B cell (primary cell): ENCODE measurements at places on chromosomes 3 and 15. TPM values are rescaled to one million over a fixed set of nuclear protein-coding genes. Genes with fewer than 3 reads are reported as not detected.

GRCh38 chr3:102248981-102249705 is 185.7 kb upstream of the ZPLD1 start:
- no peak for DNase-seq

- DNase-seq = peak; percentile 49
Measured at GRCh38 chr3:632571-633170, 436.1 kb downstream of the CHL1 start.

- DNase-seq = no peak
Measured at GRCh38 chr3:59759298-59760031, 709.6 kb upstream of the CFAP20DC start.

Gene CNTN3
- not detected in 2 replicates for total RNA-seq

- no peak for DNase-seq
Measured at GRCh38 chr3:115518100-115518852, 105.0 kb upstream of the GAP43 start.

- DNase-seq = no peak
Measured at GRCh38 chr3:61771976-61772375, 210.6 kb downstream of the PTPRG start.

Gene IQCF5
- total RNA-seq = not detected in 2 replicates

GRCh38 chr3:157815739-157816138 is 290.5 kb downstream of the SHOX2 start:
- no peak for DNase-seq

DNA sequence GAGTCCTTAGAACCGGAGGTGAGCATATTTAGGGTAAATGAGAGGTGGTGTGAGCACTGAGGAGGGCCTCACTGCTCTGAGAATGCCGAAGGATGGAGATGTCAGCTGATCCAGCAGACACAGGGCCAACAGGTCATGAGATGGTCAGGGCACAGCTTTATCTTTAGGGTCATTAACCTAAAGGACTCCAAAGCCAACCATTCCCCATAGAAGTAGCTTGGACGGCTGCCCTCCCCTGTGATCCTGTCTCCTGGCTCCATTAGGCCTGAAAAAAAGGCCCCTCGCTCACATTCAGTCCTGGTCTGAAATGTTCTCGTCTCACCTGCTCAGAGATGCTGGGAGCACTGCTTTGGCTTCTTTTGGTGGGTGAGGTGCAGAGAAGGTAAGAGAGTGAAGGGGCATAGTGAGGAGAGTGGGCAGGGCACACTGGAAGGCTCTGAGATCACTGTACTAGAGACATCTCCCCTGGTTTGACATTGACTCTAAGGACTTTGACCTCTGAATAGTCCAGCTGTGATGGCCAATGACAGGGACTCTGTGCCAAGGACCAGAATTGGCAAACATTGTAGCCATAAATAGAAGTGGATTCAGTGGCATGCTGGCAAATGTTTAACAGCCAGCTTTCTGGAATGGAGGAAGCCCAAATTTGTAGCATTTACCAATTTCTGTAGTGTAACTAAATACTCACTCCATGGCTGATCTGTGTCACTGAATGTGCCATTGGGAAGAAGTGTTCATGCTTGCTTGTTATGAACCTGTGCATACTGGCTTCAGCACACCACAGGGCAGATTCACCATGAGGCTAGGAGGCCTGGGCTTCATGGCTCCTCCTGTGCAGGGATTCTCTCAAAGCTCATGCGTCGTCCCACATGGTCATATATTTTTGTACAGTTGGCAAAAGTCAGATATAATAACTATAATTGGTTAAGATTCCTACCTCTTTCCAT is 76.2 kb upstream of the MRPS22 start:
- no peak for DNase-seq

- no peak for DNase-seq
Measured at GRCh38 chr15:76533060-76533820, 196.7 kb downstream of the ISL2 start.

Gene HRG
- not detected in 2 replicates for total RNA-seq

DNA sequence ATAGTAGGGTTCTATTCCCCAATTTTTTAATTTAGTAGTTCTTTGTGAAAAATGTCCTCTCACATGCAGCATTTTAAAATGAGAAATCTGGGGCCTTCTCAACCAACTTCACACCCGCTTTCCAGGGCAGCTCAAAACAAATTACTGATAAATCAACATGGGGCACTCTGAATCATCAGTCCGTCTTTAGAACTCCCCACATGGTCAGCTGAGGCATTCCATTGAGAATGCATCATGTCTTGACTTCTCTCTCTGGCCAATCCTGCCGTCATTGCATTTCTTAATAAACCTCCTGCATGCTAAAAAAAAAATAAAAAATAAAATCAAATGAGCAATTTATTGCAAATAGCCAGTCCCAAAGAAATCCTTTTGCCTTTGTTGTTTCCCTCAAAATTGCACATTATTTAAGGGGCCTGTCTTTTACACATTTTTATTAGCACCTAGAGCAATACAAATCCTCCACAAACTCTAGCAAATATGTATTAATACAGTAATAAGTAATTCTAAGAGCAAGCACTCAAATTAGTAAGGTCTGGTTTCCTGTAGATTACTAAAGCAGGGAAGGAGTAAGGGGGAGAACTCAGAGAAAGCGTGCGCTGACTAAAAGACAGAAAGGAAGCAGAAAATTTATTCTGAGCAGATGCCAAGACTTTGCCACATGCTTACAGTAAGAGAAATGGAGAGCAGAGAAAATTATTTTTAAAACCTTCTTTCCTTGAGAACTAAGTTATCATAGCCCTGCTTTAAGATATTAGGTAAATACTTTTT is 175.7 kb downstream of the TNIK start:
- no peak for DNase-seq

- no peak for DNase-seq
Measured at GRCh38 chr15:75357976-75358673, 10.3 kb downstream of the MAN2C1 start.
